ENCODE measurements at places on chromosomes 13 and 19.
A peak's percentile ranks its signal among the peaks of the same experiment; 100 is the strongest.

GRCh38 chr19:44107751-44108150 lies 5.4 kb upstream of the ZNF225 start:
- no peak for DNase-seq

DNA sequence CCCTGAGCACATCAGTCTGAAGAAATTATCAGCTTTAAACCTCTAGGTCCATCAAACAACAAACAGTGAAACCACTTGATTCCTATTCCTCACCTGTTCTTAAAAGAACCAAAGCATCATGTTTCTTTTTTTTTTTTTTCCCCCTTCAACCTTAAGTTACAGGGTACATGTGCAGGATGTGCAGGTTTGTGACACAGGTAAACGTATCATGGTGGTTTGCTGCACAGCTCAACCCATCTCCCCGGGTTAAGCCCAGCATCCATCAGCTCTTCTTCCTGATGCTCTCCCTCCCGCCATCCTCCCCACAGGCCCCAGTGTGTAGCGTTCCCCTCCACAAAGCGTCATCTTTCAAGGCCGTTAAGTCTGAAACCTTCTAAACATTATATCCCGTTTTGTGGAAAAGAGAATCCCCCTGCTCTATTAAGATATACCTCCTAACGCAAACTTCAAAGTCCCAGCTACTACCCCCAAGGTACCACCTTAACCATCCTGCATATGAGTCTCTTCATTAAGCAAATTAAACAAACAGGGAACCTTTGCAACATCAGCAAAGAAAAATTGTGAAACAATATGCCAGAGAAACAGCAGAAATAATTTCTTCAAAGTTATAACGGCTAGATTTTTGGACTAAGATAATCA lies 10.8 kb downstream of the USP12 start:
- DNase-seq: no peak

- DNase-seq: no peak
Measured at GRCh38 chr13:108281901-108282300, 12.4 kb downstream of the TNFSF13B start.

DNA sequence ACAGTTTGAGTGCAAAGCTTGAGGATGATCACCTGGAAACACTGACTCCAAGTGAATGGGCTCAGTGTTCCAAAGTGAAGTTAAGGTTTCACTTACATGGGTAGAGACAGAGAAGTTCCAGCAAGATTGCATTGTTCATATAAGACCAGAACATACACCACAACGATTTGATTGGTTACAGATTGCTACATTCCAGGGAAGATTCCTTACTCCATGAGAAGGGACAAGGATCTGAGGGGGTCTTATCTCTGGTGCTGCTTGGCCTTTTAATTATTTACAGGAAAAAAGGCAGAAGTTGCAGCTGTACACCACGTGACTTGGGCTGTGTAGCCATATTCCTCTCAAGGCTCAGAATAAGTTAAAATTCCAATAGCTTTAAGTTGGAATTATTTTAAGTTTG lies 12.3 kb downstream of the WDFY2 start:
- DNase-seq: no peak

DNA sequence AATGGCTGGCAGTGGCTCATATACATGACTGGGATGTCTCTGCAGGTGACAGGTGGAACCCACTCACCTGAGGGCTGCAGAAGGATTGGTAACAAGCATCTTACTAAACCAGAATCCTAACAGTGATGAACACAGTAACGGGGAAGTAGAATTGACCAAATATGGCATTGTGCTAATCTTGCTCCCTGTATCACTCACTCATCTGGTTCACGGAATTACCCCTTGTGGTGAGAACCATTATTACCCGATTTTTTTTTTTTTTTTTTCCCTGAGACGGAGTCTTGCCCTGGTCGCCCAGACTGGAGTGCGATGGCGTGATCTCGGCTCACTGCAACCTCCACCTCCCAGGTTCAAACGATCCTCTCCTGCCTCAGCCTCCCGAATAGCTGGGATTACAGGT lies 69.5 kb downstream of the PTPRS start:
- DNase-seq: no peak

GRCh38 chr13:29195456-29195855 lies 375.3 kb downstream of the MTUS2 start:
- no peak for DNase-seq

- no peak for DNase-seq
Measured at GRCh38 chr19:52070496-52070895, 21.9 kb upstream of the ZNF432 start.

GRCh38 chr19:4445963-4446703 lies 11.5 kb downstream of the UBXN6 start:
- no peak for DNase-seq

DNA sequence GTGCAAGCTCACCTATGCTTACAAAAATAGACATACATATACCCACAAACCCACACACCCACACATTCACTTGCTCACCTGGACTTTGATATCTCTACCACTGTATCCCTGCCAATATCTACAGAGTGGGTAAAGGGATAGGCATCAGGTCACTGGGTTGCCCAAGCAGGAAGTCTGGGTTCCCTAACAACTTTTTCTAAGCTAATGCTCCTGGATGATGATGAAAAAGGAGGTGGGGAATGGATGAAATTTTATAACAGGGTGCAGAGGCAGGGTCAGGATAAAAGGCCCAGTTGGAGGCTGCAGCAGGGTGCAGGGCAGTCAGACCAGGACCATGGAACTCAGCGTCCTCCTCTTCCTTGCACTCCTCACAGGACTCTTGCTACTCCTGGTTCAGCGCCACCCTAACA lies at the start of gene CYP2B6:
Gene CYP2B6 (plus strand): TSS at position 311 of the 410 bp plus-strand sequence. CDS start 24 bp downstream, at position 335.
- no peak for DNase-seq

- DNase-seq: peak; percentile 29
Measured at GRCh38 chr13:37403776-37404527, 194.6 kb downstream of the POSTN start.

GRCh38 chr19:18373407-18373891 lies 12.5 kb upstream of the GDF15 start:
- no peak for DNase-seq
